ENCODE measurements at places on chromosomes 6 and 20.

DNA sequence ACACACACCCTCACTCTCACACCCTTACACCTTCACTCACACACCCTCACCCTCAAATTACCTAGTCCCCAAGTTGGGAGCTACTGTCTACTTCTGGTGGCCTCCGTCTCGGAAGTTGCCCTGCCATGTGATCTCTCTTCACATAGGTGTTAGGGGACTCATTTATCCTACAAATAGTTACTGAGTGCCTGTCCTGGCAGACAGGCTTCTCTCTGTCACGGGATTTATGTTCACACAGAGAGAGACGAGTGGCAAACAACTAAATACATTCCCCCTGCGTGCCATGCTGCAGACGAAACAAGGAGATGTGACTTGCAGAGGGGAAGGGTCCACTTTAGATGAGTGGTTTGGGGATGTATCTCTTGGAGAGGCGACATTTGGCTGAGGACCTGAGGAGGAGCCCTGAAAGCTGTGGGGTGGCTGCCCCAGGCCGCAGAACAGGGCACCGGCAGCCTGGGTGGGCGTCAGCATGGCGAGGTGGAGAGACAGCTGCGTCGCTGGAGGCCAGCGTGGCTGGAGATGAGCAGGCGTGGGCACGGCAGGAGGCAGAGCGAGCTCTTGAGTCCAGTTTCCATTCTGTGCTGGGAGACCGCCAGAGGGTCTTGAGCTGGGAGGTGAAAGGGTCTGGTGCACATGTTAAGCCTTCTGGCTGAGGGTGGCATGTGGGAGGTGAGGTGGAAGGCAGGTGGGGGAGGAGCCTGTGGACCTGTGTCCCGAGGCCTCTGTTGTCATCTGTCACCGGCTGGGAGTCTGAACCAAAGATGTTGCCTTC, 17.2 kb downstream of the DYNLT1 start:
- H3K4me1 ChIP-seq, result no peaks in the 10 kb centered on the region
- no peaks in the 10 kb centered on the region for H3K36me3 ChIP-seq
- no peak overlapping the region for H3K4me3 ChIP-seq
- H3K27me3 ChIP-seq, result no peaks in the 10 kb centered on the region
- no peak overlapping the region for H3K27ac ChIP-seq
- no peak for DNase-seq

- no peak for DNase-seq
- H3K4me3 ChIP-seq, result no peak overlapping the region
- no peaks in the 10 kb centered on the region for H3K27me3 ChIP-seq
- no peaks in the 10 kb centered on the region for H3K4me1 ChIP-seq
Observed at GRCh38 chr20:5364136-5364821, 47.5 kb upstream of the PROKR2 start.

DNA sequence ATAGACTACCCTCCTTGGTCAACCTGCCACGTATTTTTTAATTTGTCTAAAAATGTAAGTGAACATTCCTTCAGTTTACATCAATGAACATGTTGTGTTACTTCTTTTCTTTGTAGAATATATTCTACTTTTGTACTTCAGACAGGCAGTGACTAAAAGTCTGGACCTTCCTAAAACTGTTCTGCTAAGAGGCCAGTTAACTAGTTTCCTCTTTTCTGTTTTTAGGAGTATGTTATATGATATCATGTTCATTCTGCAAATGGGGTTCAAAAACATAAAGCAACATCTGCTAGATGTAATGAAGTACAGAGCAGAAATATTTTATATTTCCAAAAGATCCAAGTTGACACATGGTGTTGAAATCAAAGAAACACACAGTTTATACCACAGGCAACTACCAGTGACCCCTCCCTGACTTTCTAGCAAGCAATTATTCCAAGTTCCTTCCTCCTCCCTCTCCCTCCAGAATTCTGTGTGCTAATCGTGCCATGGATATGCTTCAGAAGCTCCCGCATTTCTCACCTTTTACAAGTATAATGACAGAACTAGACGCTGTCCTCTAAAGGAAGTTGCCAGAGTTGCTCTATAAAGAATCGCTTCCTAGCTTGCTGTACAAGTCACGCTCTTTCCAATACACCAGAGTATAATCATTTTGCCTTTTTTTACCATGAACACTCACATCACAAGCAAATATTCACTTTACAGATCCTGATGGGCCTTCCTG, 64.7 kb downstream of the ARHGAP18 start:
- H3K4me1 ChIP-seq, result no peaks in the 10 kb centered on the region
- no peaks in the 10 kb centered on the region for H3K36me3 ChIP-seq
- no peak for DNase-seq
- H3K27ac ChIP-seq, result no peak overlapping the region

DNA sequence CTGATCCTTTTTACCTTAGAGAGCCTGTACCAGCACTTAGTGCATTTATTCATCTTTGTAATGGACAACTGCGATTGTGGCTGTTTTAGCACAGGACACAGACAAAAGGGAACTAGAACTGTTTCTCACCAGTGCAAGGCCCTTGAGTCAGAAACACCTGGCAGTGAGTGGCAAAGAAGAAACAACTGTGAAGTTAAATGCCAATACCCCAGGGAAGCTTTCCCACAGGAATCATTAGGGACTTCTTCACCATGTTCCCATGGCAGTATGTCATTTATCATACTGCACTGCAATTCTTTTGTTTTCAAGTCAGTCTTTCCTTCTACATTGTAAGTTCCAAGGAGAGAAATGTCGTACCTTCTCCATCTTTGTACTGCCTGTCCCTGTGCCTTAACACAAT, 28.6 kb upstream of the CDYL start:
- DNase-seq, result no peak
- no peak overlapping the region for H3K4me3 ChIP-seq
- H3K36me3 ChIP-seq, result no peaks in the 10 kb centered on the region
- no peaks in the 10 kb centered on the region for H3K4me1 ChIP-seq

DNA sequence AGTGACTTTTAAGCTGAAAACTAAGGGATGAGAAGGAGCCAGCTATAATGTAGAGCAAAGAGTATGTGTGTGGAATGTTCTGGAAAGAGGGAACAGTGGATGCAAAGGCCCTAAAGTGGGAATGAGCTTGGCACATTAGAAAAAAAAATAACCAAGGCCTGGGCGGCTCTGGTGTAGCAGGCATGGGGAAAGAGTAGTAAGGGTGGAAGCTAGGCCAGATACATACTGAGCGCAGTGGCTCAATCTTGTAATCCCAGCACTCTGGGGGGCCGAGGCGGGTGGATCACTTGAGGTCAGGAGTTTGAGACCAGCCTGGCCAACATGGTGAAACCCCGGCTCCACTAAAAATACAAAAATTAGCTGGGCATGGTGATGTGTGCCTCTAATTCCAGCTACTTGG, 8.4 kb downstream of the GGT7 start:
- no peak overlapping the region for H3K4me3 ChIP-seq
- H3K27me3 ChIP-seq, result no peaks in the 10 kb centered on the region
- H3K36me3 ChIP-seq, result no peaks in the 10 kb centered on the region

- no peak overlapping the region for H3K27ac ChIP-seq
- no peaks in the 10 kb centered on the region for H3K4me1 ChIP-seq
- no peaks in the 10 kb centered on the region for H3K27me3 ChIP-seq
- no peaks in the 10 kb centered on the region for H3K36me3 ChIP-seq
Observed at GRCh38 chr6:19024737-19025136, 637.6 kb downstream of the RNF144B start.

- H3K4me1 ChIP-seq, result no peaks in the 10 kb centered on the region
- no peaks in the 10 kb centered on the region for H3K36me3 ChIP-seq
- DNase-seq, result no peak
Observed at GRCh38 chr20:31473331-31474096, 1.4 kb downstream of the DEFB124 start.

DNA sequence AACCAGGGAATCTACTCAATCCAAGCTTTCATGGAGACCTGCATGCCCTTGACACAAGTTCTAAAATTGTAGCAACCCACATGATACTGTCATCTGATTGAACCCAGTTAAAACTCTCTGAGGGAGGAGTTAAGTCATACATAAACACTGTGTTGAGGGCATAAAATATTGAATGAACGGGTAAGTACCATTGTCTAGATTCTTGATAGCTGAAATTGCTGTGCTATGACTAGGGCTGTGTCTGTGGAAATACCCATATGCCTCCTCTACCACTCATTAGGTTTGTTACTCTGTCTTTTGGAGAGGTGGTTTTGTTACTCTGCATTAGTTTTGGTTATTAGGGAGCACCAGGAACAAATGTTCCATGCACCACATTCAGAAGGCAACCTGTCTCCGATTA, 7.6 kb downstream of the ENPP4 start:
- H3K4me1 ChIP-seq, result peaks cover 5% of the 10 kb centered on the region
- H3K4me3 ChIP-seq, result no peak overlapping the region
- no peaks in the 10 kb centered on the region for H3K27me3 ChIP-seq
- no peak for DNase-seq
- peak overlapping the region; percentile 36 for H3K27ac ChIP-seq
- no peaks in the 10 kb centered on the region for H3K36me3 ChIP-seq

- no peaks in the 10 kb centered on the region for H3K36me3 ChIP-seq
- H3K4me1 ChIP-seq, result no peaks in the 10 kb centered on the region
- H3K4me3 ChIP-seq, result no peak overlapping the region
- H3K27ac ChIP-seq, result no peak overlapping the region
- no peak for DNase-seq
Observed at GRCh38 chr6:11007715-11008608, 36.1 kb downstream of the ELOVL2 start.

DNA sequence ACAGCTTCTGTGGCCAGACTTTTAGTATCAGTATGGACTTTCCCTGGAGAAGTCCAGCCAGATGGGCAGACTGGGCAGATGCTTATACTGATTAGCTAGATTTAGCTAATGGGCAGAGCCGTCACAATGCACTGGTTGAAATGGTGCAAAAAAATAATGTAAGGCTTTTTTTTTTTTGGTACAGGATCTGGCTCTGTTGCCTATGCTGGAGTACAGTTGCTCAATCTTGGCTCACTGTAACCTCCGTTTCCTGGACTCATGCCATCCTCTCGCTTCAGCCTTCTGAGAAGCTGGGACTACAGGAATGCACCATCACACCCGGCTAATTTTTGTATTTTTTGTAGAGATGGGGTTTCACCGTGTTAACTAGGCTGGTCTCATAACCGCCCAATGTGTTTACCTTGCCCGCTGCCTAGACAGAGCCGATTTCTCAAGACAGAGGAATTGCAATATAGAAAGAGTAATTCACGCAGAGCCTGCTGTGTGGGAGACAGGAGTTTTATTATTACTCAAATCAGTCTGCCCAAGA, 16.4 kb upstream of the KIFC1 start:
- H3K4me3 ChIP-seq, result peak overlapping the region; percentile 13
- peaks cover 18% of the 10 kb centered on the region for H3K4me1 ChIP-seq
- peak; percentile 84 for DNase-seq
- no peaks in the 10 kb centered on the region for H3K36me3 ChIP-seq

GRCh38 chr6:6225885-6226529, 94.5 kb downstream of the F13A1 start:
- no peaks in the 10 kb centered on the region for H3K27me3 ChIP-seq
- H3K4me3 ChIP-seq, result no peak overlapping the region
- no peaks in the 10 kb centered on the region for H3K36me3 ChIP-seq

DNA sequence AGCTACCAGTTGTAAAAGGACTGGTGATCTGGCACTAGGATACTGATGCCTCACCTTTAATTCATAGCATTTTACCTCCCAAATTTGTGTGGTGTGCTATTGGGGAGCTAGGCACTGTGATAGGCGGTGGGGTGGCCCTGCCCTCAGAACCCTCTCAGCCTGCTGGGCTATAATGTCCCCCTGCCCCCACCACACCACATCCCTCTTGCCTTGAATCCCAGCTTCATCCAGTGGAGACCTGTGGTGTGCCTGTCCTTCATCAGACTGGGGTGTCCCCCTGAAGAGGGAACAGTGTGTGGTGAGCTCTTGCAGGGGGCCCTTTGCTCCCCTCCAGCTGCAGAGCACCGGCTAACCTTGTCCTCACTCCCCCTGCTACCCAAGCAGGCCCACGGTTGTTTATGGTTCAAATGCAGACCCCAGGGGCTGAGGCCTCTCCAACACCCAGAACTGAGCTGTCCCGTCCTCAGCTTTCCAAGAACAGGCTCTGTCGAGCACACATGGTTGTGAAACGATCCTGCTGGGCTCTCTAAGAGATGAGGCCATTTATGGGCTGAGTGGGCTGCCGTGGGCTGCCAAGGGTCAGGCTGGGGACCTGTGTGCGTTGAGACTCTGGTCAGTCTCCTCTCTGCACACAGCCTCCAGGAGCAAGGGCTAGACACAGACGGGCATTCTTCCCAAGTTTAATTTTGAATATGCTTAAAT, 26.9 kb upstream of the VEGFA start:
- H3K4me3 ChIP-seq, result no peak overlapping the region
- H3K4me1 ChIP-seq, result peaks cover 12% of the 10 kb centered on the region
- no peaks in the 10 kb centered on the region for H3K36me3 ChIP-seq

- H3K4me3 ChIP-seq, result no peak overlapping the region
- H3K36me3 ChIP-seq, result no peaks in the 10 kb centered on the region
- H3K27ac ChIP-seq, result no peak overlapping the region
- H3K4me1 ChIP-seq, result no peaks in the 10 kb centered on the region
- no peak for DNase-seq
Observed at GRCh38 chr20:43988867-43989266, 74.2 kb downstream of the TOX2 start.

DNA sequence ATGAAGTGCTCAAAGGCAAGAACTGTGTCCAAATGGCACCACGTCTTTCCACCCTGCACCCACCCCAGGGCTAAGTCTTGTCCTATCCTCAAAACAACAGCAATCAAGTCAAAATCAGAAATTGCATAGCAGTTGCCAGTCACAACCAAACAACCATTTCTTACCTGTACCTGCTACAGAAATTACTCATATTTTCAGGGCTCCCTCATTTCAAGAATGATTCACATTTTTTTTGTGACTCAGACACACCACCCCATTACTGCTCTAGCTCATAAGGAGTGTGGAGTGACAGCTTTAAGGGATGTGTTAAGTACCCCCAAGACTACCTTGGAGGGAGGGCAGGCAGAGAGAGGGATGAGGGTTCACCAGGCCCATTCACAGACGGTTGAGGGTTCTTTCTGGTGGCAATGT, 111.7 kb downstream of the TRERF1 start:
- DNase-seq, result no peak
- no peaks in the 10 kb centered on the region for H3K36me3 ChIP-seq
- no peaks in the 10 kb centered on the region for H3K27me3 ChIP-seq
- no peak overlapping the region for H3K4me3 ChIP-seq

- H3K27me3 ChIP-seq, result no peaks in the 10 kb centered on the region
- no peak overlapping the region for H3K4me3 ChIP-seq
- no peak for DNase-seq
- H3K4me1 ChIP-seq, result no peaks in the 10 kb centered on the region
- no peaks in the 10 kb centered on the region for H3K36me3 ChIP-seq
Observed at GRCh38 chr6:132499757-132500156, 13.2 kb downstream of the STX7 start.

DNA sequence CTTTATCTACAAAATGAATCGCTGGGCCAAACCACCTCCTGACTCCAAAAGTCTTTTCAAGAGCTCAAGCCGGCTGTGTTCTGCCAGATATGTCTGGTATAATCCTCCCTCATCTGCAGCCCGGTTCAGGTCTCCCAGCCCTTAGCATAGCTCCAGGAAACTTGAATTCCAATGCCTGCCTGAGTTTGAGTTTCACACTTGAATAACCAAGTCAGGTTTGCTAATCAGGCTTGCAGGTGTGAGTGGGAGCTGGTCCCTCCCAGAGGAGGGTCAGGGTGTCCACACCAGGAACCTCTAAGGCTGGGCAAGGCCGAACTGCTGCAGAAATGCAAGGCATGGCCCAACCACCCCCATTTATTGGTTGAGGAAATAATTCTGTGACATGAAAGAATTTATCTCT, 96.6 kb downstream of the TMEM242 start:
- no peaks in the 10 kb centered on the region for H3K27me3 ChIP-seq
- H3K4me1 ChIP-seq, result peaks cover under 1% of the 10 kb centered on the region
- no peak overlapping the region for H3K4me3 ChIP-seq
